ENCODE measurements at places on chromosomes 6 and 20. TPM values are rescaled to one million over a fixed set of nuclear protein-coding genes. Genes with fewer than 3 reads are reported as not detected.

GRCh38 chr6:167336844-167337630, 12.2 kb downstream of the TTLL2 start:
- H3K4me3 ChIP-seq, result no peak overlapping the region
- no peak for DNase-seq
- no peak overlapping the region for H3K27ac ChIP-seq
- H3K4me1 ChIP-seq, result peaks cover 10% of the 10 kb centered on the region

Gene KIFC1
- total RNA-seq, result 28.0 TPM

Gene HLA-DRA
- 2.1 TPM for total RNA-seq

Gene CCN6
- total RNA-seq, result not detected

DNA sequence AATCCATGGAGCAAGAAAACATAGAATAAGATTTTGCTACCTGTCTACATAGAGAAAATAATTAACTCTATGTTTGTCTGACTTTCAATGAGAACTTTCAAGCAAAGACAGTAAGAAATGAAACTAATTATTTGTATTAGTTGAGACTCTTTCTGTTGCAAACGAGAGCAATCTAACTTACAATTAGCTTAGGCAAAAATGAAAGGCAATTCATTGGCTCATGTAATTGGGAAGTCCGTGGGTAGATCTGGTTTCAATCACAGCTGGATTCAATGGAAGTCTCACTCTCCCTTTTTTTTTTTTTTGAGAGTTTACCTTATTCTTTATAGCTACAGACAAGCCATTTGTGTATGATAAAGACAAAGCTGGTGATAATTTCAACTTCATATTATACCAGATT, 68.2 kb upstream of the STXBP5 start:
- no peak for DNase-seq
- peaks cover 3% of the 10 kb centered on the region for H3K4me1 ChIP-seq
- no peak overlapping the region for H3K27ac ChIP-seq
- H3K27me3 ChIP-seq, result no peaks in the 10 kb centered on the region

Gene DDX43
- not detected for total RNA-seq

DNA sequence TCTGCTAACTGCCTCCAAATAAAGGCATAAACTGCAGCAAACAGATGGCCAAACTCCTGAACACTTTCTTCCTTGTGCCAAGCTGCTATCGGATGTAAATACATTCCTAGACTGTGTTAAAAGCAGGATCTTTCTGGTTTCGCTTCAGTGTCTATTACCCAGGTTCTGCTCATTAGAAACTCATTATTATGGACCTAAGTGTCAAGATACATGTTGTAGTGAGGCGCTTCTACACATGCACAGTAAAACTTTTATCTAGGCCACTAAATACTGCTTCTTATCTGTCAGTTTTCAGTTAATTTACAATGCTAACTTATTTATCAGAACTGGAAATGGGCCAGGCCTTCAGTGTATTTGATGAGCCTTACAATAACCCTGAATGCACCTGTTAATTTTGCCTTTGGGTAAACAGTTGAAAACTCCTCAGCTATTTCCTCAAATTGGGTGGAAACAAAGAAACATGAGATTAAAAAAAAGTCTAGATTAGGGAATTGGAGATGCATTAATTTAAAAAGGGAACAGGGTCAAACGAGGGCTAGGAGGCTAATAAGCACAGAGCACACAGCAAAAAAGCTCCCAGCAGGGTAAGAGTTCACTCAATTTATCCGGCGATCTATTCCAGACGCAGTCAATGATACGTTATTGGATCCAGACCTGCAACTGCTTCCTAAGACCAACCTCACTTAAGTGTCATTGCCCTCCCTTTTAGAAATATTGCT, 240.6 kb downstream of the FOXC1 start:
- H3K27me3 ChIP-seq, result peaks cover 22% of the 10 kb centered on the region
- H3K36me3 ChIP-seq, result peaks cover 8% of the 10 kb centered on the region
- H3K4me1 ChIP-seq, result peaks cover 25% of the 10 kb centered on the region
- H3K4me3 ChIP-seq, result peak overlapping the region; percentile 35
- no peak overlapping the region for H3K27ac ChIP-seq

DNA sequence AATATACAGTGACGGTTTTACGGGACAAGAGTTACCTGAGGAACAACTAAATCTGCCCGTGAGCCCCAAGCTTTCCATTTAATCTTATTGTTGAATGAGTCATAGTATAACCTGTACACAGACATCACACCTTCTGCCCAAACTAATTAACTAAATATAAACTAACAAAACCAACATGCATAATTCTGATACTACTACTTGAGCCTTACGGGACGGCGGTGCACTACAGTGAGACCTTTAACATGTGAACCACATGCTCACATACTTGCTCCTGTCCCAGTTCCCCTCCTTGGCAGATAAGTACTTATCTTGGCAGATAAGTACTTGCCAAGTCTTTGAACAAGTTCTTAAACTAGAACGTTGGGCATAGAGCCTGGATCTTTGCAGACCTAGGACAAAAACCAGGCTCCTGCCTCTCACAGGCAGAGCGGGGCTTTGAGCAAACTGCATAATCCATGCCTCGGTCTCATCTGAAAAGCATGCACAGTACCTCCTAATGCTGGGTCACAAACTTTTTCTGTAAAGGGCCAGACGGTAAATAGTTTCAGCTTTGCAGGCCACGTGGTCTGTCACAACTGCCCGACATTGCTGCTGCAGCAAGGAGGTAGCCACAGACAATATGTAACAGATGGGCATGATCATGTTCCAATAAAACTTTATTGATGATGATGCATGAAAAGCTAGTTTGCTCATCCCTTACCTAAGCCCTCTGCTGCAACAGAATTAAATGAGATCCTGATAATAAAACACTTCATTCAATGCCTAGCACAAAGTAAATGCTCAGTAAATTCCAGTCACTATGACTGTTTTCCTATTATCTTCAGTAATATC, 23.0 kb downstream of the ZNF217 start:
- no peaks in the 10 kb centered on the region for H3K27me3 ChIP-seq
- DNase-seq, result peak; percentile 15
- peak overlapping the region; percentile 28 for H3K27ac ChIP-seq
- H3K4me1 ChIP-seq, result peaks cover 4% of the 10 kb centered on the region
- peaks cover 56% of the 10 kb centered on the region for H3K36me3 ChIP-seq

DNA sequence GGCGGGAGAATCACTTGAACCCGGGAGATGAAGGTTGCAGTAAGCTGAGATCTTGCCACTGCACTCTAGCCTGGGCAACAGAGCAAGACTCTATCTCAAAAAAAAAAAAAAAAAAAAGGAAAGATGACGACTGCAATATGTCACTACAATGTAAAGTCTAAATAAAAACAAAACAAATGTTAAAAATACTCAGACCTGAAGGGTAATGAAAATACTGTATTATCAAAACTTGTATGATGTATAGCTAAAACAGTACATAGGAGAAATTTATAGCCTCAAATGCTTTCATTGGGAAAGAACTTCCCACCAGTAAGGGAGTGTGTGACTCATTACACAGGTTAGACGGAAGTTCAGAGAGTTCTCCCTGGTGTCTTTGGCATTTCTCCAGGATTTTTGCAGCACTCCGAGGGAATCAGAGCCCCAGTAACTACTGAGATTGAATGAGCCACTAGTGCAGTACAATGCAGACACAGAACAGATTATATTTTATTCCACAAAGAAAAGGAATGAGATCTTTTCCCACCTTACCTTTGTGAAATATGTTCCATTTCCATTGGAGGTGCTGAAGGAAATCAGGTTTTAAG, 12.5 kb upstream of the RALGAPB start:
- H3K27me3 ChIP-seq, result peaks cover 3% of the 10 kb centered on the region
- peaks cover 6% of the 10 kb centered on the region for H3K4me1 ChIP-seq
- no peak for DNase-seq
- peak overlapping the region; percentile 42 for H3K27ac ChIP-seq

DNA sequence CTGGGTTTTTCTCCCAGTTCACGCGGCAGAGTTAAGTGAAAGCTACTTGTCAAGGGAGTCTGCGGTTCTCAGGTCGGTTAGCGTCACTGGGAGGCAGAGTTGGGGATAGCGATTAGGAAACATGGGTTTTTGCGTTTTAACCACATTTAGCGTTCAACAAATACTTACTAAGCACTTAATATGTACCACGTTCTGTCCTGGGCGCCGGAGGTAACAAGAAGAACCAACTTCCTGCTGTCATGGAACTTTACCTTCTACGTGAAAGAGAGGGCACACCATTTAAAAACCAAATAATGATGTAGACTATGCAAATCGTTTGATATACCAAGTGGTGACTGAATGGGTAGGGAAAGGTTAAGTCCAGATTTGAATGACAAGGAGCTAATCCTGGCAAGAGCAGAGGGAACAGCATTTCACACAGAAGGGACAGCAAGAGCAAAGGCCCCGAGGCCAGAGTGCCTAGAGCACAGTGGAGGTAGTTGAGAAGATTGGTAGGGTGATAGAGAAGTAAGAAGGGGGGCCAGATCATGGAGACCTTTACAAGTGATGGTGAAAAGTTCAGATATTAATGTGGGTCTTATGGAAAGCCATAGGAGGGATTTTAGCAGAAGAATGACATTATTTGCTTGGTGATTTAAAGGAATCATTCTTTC, 744 bp downstream of the RIOK1 start:
- H3K4me1 ChIP-seq, result peaks cover 32% of the 10 kb centered on the region
- peak overlapping the region; percentile 99 for H3K27ac ChIP-seq
- DNase-seq, result no peak
- H3K4me3 ChIP-seq, result peak overlapping the region; percentile 96

Gene TOP1
- total RNA-seq, result 84.6 TPM

- peaks cover 68% of the 10 kb centered on the region for H3K27me3 ChIP-seq
- peak overlapping the region; percentile 96 for H3K27ac ChIP-seq
- no peaks in the 10 kb centered on the region for H3K36me3 ChIP-seq
- peak overlapping the region; percentile 90 for H3K4me3 ChIP-seq
Measured at GRCh38 chr6:10425975-10426780, 11.3 kb upstream of the TFAP2A start.

Gene TRIM31
- 1.8 TPM for total RNA-seq

Gene EPPIN
- total RNA-seq, result 0.24 TPM

- no peaks in the 10 kb centered on the region for H3K27me3 ChIP-seq
- H3K27ac ChIP-seq, result no peak overlapping the region
- H3K36me3 ChIP-seq, result peaks cover 8% of the 10 kb centered on the region
- H3K4me1 ChIP-seq, result peaks cover 4% of the 10 kb centered on the region
- no peak overlapping the region for H3K4me3 ChIP-seq
Measured at GRCh38 chr6:118565311-118565960, 17.3 kb downstream of the PLN start.

Gene BPI
- total RNA-seq, result not detected

- peaks cover 14% of the 10 kb centered on the region for H3K27me3 ChIP-seq
- H3K36me3 ChIP-seq, result no peaks in the 10 kb centered on the region
- DNase-seq, result no peak
- no peak overlapping the region for H3K4me3 ChIP-seq
Measured at GRCh38 chr6:169958510-169958909, 207.1 kb downstream of the ERMARD start.

- DNase-seq, result no peak
- peaks cover 7% of the 10 kb centered on the region for H3K4me1 ChIP-seq
- H3K36me3 ChIP-seq, result no peaks in the 10 kb centered on the region
- no peak overlapping the region for H3K4me3 ChIP-seq
- H3K27ac ChIP-seq, result no peak overlapping the region
Measured at GRCh38 chr6:32097364-32097763, 11.8 kb downstream of the TNXB start.

- H3K4me1 ChIP-seq, result peaks cover 4% of the 10 kb centered on the region
- H3K4me3 ChIP-seq, result no peak overlapping the region
- H3K36me3 ChIP-seq, result peaks cover 8% of the 10 kb centered on the region
Measured at GRCh38 chr6:118468682-118469465, 79.2 kb upstream of the PLN start.

Gene LY6G5B
- 13.9 TPM for total RNA-seq

Gene CAGE1
- not detected for total RNA-seq

Gene SMOC2
- total RNA-seq, result 4.2 TPM

GRCh38 chr6:42898891-42899361, 16.9 kb upstream of the PTCRA start:
- peaks cover 24% of the 10 kb centered on the region for H3K4me1 ChIP-seq
- H3K4me3 ChIP-seq, result peak overlapping the region; percentile 71
- H3K27ac ChIP-seq, result peak overlapping the region; percentile 26
- H3K36me3 ChIP-seq, result no peaks in the 10 kb centered on the region

GRCh38 chr20:23161968-23162696, 76.0 kb upstream of the CD93 start:
- H3K4me1 ChIP-seq, result peaks cover 23% of the 10 kb centered on the region
- no peak overlapping the region for H3K27ac ChIP-seq
- no peaks in the 10 kb centered on the region for H3K36me3 ChIP-seq
- no peak overlapping the region for H3K4me3 ChIP-seq

Gene PLEKHG1
- total RNA-seq, result 48.7 TPM

DNA sequence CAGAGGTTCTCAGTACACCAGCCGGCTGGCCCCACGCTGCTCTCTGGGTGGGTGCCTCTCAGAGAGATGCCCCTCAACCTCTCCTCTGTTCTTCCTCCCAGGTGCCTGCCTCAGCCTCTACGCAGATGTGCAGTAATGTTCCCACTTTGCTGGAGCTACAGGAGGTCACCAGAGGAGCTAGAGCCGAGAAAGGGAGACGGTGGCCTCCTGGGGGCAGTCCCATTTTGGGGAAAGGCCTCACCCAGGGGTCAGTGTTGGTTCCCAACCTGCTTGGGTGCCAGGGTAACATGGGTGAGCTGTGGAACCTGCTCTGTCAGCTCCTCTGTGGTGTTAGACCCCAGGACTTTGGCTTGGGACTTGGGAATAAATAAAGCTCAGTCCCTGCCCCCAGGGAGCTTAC, 145.3 kb upstream of the MLN start:
- H3K27ac ChIP-seq, result no peak overlapping the region
- DNase-seq, result no peak
- H3K4me3 ChIP-seq, result no peak overlapping the region
- H3K27me3 ChIP-seq, result peaks cover 13% of the 10 kb centered on the region

DNA sequence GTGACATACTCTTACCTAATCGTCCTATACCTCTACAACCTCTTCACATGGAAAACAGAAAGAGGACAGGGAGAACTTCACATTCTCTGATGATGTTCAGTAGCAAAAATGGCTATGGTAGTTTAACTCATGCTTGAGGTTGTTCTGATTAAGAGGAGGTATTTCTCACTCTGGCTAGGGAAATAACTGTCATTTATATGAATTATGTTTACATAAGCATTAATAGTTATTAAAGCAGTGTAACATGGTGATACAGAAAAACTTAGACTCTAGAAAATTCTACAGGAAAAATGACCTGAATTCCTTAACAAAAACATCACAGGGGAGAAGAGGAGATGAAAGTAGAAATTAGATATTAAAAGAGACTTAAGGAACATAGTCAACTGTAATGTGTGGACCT, 57.3 kb downstream of the MAP3K5 start:
- DNase-seq, result no peak
- H3K27me3 ChIP-seq, result no peaks in the 10 kb centered on the region
- no peak overlapping the region for H3K4me3 ChIP-seq
- H3K27ac ChIP-seq, result no peak overlapping the region
- peaks cover 11% of the 10 kb centered on the region for H3K4me1 ChIP-seq

DNA sequence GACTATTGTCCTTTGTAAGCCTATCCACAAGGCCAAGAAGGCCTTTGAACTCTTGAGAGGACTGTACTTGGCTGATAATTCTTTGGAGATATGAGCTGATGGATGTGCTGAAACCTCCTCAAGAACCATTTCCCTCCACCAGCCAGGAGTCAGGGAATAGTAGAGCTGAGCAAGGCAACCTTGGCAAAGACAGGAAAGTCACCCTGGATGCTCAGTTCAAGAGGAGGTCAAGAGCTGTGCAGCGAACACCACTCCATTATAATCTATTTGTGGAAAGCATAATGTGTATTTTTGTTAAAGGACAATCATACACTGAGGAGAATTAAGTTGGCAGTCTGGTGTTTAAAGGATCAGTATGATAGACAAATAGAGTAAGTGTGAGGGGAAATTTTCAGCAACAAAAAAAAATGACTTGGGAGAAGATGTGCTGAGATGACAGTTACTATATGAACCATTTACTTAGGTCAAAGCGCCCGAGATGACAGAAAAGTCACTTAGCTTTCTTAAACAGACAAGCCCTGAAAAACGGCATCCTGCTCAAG, 177.2 kb upstream of the COL21A1 start:
- H3K27me3 ChIP-seq, result no peaks in the 10 kb centered on the region
- H3K36me3 ChIP-seq, result no peaks in the 10 kb centered on the region
- DNase-seq, result no peak
- no peak overlapping the region for H3K27ac ChIP-seq
- peaks cover 4% of the 10 kb centered on the region for H3K4me1 ChIP-seq
- no peak overlapping the region for H3K4me3 ChIP-seq
